ENCODE measurements at places on chromosomes 12 and 14.
A peak's percentile ranks its signal among the peaks of the same experiment; 100 is the strongest.

GRCh38 chr14:91955168-91955567, 7.7 kb upstream of the FBLN5 start:
- no peak for DNase-seq

DNA sequence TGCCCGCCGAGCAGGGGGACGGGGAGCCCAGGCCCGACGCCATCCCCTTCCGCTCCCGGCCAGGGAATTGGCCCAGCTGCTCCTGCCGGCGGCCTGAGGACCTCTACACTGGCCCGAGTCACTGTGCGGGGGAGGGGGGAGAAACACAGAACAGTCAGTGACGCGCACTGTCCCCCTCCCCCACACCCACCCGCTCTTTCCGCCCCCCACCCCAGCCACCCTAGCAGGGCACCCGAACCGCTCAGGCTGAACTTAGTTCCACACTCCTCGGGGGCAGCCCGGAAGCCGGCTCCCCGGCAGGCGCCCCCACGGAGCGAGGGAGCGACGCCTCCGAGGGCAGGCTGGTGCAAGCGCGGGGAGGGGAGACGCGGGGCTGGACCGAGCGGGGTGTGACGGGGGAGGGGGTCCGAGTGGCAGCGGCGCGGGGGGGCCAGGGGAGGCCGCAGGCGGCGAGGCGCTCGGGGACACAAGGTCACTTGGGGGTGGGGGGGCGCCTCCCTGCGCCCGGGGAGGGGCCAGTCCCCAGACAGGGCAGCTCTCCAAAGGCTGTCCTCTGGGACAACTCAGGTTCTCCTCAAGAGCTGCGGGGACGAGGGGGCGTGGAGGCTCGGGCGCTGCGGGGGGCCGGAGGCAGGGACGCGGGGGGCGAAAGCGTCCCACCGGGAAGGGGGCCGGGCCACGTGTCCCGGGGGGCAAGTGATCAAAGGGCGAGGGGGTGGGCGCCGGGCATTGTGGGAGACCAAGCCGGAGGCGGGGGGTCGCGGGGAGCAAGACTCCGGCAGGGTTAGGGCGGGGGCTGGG, 648 bp downstream of the CHD4 start:
- DNase-seq: peak; percentile 67

DNA sequence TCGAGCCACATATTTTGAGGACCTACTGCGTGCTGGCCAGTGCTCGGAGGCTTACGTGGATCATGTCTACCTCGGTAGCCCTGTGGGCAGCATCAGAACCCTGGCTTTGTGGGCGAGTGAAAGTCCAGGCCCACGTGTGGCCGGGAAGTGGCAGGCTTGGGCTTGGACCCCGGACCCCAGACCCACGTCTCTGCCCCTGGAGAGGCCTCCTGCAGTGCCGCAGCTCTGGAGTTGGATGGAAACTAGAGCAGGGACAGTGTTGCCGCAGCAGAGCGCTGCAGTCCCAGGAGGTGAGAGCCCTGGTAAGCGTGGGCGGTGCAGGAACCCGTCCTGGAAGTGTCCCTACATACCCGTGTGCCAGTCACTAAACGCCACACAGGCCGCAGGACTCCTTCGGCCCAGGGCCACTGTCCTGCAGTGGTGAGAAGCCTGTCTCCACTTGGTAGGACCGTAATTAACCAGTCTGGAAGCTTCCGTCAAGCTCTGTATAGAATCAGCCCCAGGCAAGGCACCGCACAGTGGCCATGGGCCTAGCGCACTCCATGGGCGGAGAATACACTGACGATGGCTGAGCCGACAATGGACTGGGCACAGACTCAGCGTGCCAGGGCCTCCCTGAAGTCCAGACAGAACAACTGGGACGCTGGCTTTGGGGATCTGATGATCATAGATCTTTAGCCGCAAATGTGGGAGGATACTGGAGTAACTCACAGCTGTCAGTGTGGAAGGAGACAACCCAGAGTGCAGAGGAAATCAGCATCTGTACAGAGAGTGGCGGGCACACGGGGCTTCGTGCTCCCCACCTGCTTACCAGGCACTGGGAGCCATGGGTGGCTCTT, 219.5 kb downstream of the KIF26A start:
- no peak for DNase-seq

- no peak for DNase-seq
These were observed 49.7 kb downstream of the DRAM1 start for GRCh38 chr12:101927036-101927435.

DNA sequence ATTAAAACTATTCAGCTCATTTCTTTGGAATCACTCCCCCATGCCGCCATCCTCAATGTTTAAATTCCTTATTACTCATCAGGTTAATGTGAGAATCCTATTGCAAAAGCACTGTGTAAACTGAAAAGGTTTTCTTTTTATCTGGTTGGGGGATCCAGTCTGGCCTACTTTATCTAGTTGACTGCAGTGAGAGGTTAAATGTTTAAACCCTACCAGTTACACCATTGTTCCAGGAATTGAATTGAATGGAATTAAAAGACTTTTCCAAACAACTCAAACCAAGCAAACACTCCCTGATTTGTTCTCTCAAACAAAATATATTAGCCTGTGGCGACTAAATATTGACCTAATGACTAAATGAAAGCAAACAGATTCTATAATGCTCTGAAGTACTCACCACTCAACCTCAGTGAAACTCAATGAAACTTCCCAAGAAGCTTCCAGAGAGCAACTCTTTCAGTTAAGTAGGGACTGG, 100.5 kb downstream of the VEZT start:
- no peak for DNase-seq

DNA sequence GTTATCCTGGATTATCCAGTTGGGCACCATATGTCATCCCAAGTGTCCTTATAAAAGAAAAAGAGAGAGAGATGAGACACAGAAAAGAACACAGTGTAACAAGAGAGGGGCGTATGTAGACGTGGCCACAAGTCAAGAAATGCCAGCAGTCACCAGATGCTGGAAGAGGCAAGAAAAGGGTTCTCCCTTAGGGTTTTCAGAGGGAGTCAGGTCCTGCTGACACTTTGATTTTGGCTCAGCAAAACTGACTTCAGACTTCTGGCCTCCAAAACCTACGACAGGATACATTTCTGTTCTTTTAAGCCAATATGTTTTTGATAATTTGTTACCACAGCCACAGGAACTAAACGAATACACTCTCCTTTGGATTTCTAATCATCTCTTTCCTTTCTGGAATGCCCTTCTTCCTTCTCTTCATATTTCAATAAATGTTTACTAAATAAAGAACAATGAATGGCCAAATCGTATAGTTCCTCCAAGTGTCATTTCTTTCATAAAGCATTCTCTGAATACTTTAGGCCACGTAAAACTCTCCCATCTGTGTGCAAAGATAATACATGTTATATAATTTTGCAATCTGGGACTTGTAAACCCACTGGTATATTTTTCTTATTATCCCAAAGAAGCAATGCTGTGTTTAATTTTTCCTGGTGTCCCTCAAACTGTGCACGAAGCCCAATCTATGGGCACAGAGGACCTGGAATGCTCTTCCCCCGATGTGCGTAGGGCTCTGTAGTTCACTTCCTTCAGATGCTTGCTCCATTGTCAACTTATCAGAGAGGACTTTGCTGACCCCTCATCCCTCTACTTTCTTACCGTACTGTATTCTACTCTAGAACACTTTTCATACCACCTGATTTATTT, 303.6 kb downstream of the CEP128 start:
- no peak for DNase-seq

GRCh38 chr12:89943463-89943862, 234.8 kb upstream of the ATP2B1 start:
- no peak for DNase-seq

Measured in CD8-positive, alpha-beta memory T cell (primary cell).